ENCODE measurements at places on chromosomes 5 and 9.

- no peak for DNase-seq
These were observed at the start of gene INSL4 for GRCh38 chr9:5231212-5231611. TSS of gene INSL4 (plus strand) at chr9:5231419. CDS start at chr9:5231524, 105 bp downstream.

GRCh38 chr5:35533156-35533555, 84.5 kb upstream of the SPEF2 start:
- DNase-seq = no peak

DNA sequence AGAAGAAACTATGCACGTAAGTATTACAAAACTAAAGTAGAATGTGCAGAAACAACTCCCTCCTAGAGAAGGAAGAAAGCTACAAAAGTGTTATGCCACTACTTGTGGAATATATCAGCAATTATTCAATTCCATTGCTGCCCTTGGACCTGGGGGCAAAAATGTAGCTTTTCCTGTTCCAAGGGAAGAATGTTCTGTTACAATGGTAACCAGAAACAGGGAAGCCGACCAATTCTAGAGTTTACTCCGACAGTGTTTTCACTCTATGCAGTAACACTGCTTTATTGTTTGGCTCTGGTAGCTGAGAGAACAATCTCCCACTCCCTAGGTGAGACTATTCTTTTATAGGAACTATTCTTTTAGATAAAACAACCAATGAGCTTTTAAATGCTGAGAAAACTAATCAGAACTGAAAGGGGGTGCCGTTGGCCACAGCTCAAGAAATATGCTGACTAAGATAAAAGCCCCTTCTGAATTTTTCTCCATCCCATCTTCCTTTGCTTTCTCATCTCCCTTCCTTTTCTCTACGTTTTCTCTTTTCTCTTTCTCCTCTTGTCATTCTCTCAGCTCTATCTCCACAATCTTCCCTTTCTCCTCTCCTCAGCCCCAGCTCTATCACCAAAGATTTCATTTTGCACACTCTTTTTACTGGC, 54.1 kb downstream of the SLC1A3 start:
- no peak for DNase-seq

DNA sequence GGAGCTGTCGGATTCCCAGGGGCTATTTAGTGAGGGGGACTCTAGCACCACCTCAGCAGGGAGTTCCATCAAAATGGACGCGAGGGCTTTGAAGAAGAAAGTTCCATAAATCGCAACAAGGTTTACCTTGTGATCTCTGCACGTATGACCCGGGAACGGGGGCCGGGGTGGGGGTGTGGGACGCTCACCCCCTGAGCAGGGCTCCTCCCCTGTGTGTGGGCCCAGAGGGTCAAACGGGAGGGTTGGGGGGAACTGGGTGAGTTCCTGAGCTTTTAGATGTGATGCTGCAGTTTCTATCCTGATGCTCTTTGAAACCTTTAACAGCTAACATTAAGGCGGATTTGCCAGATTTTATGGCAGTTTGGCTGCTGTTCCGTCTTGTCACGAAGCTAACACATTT, 18.9 kb upstream of the LRRC14B start:
- no peak for DNase-seq

- DNase-seq = no peak
These were observed 25.6 kb downstream of the FAM163B start for GRCh38 chr9:133583586-133583985.
